Foreskin melanocyte (primary cell): ENCODE measurements at places on chromosomes 6 and 20.

- DNase-seq = no peak
Measured at GRCh38 chr6:52735071-52735470, 28.2 kb downstream of the GSTA2 start.

GRCh38 chr20:6530254-6530653 lies 237.2 kb upstream of the BMP2 start:
- DNase-seq = no peak

DNA sequence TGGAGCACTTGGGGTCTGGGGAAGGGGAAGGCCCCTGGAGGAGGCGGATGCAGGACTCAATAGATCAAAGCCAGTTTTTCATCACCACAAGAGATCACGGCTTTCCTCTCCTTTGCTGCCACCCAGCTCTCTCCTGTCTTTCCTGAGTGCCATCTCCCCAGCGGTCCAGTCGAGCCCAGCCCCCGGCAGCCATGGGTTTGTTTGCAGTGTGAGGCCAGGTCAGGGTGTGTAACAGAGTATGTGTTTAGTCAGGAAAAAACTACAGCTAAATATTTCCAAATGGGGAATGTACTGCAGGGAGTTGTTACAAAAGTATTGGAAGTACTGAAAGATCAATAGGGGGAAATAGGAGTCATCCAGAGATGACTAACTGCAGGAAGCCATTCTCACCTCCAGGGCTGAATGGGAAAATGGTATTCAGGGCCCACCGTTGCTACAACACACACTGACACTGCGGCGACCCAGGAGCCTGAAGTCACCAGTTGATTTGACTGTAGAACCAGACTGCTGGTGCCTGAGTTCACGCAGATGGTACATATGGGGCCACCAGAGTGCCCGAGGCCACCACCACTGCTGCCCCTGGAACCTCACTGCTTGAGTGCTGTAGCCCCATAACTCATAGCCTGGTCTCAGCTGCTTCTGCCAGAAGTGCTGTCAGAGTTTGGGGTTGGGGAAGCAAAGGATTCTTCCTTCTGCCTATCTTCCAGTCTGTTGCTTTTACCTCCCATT lies 23.6 kb upstream of the FANCE start:
- DNase-seq = no peak

DNA sequence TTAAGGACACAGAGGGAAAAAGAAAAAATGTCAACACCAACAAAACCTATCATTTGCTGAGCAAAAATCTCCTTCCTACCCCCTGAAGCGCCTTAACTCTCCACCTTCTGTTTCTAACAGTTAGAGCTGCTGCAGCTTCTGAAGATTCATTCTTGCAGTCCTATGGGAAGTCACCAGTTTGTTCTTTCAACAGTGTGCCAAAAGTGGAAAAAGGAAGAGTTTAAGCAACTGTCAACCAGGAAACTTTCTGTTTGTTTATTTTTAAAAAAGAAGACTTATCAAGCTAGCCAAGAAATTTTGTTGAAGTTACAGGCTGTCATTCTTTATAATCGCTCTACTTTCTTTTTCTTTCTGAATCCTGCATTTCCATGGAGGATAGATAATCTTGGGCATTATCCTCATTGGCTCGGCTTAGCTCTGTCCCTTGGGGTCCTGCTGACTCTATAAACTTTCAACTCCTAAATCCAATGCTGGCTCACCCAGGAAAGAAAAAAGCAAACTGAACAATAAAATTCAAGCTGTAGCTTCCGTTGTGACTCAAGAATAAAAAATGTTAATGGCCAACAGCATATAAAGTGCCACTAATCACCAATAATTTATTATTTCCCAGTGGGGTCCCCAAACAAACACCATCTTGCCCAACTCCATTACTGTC lies 172.8 kb upstream of the CITED2 start:
- DNase-seq = no peak

- peak; percentile 67 for DNase-seq
Measured at GRCh38 chr6:7137335-7138045, 29.7 kb downstream of the RREB1 start.

- no peak for DNase-seq
Measured at GRCh38 chr6:47004463-47004862, 37.7 kb downstream of the ADGRF1 start.

GRCh38 chr6:100229512-100229911 lies 235.2 kb downstream of the SIM1 start:
- DNase-seq = no peak

- peak; percentile 40 for DNase-seq
Measured at GRCh38 chr20:16661756-16662155, 68.1 kb upstream of the SNRPB2 start.

DNA sequence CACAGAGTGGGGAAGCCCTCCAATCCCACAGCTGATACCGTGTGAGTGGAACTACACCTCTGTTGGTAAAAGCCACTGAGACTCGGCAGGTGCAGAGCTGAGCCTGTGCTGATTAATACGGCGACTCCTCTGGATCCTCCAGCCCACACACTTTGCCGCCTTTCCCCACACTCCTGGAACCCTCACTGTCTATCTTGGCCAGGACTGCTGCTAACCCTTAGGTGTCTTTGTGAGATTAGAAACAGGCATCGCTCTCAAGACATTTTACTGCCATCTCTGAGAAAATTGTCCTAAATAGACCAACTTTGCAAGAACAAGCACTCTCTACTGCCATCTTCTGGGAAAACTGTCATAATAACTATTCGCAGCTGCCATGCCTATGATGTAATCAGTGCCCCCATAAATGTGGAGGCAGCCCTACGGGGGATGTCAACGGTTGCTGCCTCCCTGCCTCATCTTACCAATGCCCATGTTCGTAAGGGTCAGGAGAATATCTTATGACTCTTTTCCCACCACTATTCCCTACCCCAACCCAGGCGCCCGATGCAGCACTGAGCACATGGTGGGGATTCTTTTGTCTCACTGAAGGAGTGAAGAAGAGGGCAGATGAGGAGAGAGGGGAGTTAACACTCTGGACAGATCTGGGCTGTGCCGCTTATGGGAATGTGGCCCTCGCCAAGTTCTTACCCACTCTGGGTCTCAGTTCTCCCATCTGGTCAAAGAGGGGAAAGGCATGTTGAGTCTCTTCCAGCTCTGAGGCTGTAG lies 26.1 kb upstream of the KCNB1 start:
- peak; percentile 12 for DNase-seq

DNA sequence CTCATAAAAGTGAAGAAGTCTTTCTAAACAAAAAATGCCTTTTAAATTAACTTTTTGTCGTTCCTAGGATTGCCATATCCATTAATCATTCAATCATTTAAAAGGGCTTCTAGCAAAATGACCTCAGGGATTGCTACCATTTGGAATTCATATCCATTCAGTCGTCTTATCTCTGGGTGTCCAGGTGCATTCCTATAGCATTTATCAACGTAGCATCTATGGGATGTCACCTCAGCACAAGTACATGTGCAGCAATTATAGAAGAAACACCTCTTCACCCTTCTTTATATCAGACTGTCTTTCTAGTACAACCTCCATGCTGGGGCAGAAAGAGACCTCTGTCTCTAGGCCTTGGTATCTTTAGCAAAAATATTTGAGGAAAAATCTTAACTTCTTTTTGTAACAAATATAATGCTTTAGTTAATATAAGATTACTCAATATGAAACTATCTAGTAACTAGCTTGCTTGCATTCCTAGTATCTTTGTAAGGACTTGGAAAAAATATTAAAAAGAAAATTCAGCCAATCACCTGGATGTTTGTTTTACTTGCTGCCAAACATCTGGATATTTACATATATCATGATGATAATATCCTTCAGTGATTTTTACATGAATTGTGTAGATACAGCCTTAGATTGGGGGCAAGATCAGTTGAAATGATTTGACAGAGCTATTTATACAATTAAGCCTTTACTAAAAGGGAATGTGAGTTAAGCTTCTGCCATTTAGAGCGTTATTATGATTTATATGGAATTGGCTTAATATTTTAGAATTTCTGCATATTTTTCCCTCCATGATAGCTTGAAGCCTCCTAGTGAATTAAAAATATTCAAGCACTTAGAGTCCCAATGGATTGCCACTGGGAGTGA lies 356.8 kb downstream of the HDGFL1 start:
- DNase-seq = no peak

DNA sequence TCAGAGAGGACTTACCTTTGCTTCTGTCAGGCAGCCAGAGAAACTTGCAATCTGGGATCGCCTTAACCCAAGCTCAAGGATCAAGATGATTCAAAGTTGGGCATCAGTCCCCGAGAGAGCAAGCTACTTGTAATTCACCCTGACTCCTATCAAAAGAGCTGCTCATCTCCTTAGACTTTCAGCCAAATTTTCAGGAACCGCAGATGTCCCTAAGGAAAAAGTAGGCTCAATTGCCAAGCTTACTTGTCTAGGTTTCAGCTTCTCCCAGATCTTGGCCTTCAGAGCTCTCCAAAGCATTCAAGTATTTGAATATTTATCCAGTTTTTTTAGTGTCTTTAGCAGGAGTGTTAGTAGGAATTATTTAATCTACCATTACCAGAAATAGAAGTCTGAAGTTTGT lies 434.1 kb upstream of the MMS22L start:
- DNase-seq = no peak

- no peak for DNase-seq
Measured at GRCh38 chr6:1381481-1382330, 7.7 kb upstream of the FOXF2 start.

GRCh38 chr20:57824909-57825308 lies 115.1 kb upstream of the PMEPA1 start:
- DNase-seq = no peak

- DNase-seq = no peak
Measured at GRCh38 chr6:14622085-14622484, 504.5 kb downstream of the CD83 start.
